Stimulated activated CD4-positive, alpha-beta T cell treated with anti-CD3 and anti-CD28 coated beads, Interleukin-2, amount 100 ng/mL, for 4 hours (primary cell): ENCODE measurements at places on chromosomes 4 and X.

DNA sequence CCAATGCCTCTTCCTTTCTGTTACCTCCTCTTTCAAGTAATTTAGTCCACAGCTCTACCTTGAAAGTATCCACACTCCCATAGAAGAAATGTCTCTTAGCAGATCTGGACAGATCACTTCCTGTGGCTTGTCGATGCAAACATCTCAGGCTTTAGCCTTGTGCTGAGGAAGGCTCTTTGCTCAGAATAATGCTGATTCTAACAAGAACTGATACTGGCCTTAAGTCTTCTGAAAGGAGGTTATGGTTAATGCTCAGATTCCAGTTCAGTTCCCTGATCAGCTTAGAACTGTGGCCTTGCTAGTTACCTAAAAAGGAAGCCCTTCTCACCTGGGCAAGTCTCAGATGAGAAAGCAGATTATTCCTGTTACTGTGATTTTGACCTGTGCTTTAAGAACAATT is 230.1 kb upstream of the FAT4 start:
- no peak for DNase-seq

GRCh38 chrX:74349387-74349786 is 45.4 kb downstream of the ZCCHC13 start:
- DNase-seq, result no peak

GRCh38 chr4:76212851-76213414 is 691 bp downstream of the SCARB2 start:
- no peak for DNase-seq

DNA sequence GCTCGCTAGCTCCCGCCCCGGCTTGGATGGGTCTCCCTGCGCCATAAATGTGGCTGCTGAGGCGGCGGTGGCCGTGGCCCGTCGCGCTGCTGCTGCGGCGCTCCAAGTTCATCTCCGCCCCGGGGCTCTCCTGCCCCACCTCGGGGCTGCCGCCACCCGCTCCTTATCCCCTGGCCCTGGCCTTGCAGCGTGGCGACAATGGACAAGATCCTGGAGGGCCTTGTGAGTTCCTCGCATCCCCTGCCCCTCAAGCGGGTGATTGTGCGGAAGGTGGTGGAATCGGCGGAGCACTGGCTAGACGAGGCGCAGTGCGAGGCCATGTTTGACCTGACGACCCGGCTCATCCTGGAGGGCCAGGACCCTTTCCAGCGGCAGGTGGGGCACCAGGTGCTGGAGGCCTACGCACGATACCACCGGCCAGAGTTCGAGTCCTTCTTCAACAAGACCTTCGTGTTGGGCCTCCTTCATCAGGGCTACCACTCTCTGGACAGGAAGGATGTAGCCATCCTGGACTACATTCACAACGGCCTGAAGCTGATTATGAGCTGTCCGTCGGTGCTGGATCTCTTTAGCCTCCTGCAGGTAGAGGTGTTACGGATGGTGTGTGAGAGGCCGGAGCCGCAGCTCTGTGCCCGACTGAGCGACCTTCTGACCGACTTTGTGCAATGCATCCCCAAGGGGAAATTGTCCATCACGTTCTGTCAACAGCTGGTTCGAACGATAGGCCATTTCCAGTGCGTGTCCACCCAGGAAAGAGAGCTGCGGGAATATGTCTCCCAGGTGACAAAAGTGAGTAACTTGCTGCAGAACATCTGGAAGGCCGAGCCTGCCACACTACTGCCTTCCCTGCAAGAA is 763 bp downstream of the USP38 start:
- peak; percentile 5 for DNase-seq

DNA sequence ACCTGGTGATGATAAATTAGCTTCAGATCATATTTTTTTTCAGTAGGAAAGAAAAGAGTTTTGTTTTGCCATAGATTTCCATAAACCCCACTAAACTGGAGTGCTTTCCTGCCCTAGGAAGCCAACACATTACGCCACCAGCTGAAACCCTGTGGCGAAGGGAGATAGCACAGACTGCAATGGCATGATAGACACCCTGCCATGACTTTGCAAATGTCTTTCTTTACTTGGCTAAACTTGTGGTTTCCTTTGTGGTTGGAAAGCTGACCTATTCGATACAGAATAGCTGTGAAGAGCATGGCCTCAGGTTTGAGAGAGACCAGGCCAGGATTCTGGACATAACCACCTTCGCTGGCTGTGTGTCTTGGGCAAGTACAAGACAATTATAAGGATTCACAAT is 19.1 kb downstream of the MFAP3L start:
- DNase-seq, result no peak

GRCh38 chr4:86443495-86443894 is 83.6 kb upstream of the MAPK10 start:
- DNase-seq, result no peak

- DNase-seq, result no peak
Measured at GRCh38 chr4:128846063-128846462, 36.6 kb downstream of the JADE1 start.

DNA sequence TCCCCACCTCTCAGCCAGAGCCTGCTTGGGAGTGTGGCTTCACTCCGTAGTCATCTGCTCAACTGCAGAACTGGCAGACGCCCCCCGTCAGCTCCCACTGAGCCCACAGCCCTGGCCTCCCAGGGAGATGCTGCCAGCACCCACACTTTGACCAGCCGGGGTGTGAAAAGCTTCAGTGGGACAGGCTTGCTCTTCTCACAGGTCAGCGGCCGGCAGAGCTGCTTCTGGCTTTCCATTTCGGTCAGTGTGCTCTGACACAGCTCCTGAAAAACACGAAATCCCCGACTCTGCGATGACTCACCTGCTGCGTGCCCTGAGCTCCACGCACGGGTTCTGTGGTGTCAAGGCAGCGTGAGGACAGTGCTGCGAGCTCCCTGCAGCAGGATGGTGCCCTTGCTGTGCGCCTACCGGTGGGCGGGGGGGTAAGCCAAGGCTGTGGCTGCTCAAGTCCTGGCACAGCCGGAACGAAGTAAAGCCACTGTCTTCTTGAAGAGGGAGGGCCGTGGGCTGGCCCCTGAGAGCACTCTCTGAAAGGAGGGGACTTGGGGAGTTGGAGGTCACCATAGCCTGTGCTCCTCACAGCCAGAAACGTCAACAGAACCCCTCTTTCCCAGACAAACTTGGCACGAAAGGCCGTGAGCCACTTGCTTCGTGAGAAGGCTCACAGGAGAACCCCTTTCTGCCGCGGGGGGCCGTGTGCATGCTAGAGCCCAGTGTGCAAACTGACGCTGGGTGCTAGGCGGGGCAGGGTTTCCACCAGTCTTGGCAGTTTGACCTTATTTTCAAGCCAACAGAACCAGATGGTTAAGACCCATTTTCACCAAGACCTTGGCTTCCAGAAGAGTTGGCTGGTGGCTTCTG is 23.6 kb downstream of the NOP14 start:
- DNase-seq, result no peak
